NCI-H1417 (cell line): ENCODE measurements at places on chromosomes 5 and 9.

- DNase-seq = no peak
Observed at GRCh38 chr5:59102437-59102836, 519.6 kb downstream of the RAB3C start.

DNA sequence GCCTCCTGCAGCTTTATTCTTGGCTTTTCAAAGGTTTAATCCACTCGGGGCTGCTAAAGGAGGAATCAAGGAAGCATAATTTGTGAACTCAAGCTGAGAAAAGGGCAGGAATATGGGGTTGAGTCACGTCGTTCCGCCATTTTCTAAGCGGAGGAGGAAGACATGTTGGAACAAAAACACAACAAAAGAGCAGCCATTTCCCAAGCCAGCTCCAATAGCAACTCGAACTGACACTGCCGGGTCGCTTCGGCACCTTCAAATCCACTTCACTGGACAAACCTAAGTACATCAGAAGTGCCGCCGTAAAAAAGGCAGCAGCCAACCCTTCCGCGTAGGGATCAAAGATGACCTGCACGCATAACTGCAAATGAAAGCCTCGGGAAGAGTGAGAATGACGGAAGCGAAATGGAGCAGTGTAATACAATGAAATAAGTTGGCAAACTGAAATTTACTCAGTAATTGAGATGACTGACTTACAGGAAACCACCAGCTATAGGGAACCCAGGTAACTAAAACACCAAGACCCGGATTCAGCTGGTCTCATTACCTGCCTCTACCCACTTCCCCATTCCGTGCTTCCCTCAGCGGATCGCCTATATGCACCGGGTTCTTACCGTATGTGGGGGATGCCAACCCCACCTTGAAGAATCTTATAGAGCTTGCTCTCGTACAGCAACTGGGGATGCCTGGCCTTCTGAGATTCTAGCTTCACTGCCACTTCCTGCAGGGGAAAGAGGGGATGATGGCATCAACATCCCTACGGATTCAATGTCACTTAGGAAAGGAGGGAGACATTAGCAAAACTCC lies 1.6 kb downstream of the CSNK1A1 start:
- peak; percentile 64 for DNase-seq

DNA sequence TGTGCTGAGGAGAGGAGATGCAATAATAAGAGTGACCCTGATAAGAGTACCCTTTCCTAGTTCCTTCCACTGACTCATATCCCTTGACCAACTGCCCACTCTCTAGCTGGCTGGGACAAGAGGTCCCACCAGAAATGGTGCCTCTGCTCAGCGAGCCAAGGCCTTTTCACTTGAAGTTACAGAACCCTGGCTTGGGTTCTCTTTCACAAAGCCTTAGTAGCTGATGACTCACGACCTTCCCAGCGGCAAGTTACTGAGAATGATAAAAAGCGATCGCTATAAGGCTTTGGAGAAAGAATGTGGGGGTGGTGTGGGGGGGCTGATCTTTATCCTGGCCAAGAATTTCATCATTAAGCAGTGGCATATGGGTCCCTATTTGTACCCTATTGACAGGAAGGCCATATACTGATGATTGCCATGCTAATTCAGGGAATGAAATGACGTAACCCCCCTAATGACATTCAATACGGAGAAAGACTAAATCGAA lies 90.3 kb downstream of the FBXO38 start:
- no peak for DNase-seq

- peak; percentile 43 for DNase-seq
Observed at GRCh38 chr5:127492854-127493738, 24.3 kb upstream of the PRRC1 start.

DNA sequence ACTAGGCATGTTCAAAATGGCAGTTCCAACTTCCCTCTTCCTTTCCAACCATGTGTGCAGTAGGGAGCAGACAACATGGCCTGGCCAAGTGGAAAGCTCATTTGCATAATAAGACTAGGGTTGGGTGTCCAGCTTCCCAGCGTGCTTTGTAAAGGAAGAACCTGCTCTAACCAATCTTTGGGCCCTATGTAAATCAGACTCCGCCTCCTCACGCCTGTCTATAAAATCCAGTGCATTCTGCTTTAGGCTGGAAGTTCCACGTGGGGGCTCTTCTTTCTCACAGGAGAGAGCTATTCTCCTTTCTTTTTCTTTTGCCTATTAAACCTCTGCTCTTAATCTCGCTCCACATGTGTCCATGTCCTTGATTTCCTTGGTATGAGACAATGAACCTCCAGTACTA lies 83.4 kb downstream of the GCNT1 start:
- no peak for DNase-seq

DNA sequence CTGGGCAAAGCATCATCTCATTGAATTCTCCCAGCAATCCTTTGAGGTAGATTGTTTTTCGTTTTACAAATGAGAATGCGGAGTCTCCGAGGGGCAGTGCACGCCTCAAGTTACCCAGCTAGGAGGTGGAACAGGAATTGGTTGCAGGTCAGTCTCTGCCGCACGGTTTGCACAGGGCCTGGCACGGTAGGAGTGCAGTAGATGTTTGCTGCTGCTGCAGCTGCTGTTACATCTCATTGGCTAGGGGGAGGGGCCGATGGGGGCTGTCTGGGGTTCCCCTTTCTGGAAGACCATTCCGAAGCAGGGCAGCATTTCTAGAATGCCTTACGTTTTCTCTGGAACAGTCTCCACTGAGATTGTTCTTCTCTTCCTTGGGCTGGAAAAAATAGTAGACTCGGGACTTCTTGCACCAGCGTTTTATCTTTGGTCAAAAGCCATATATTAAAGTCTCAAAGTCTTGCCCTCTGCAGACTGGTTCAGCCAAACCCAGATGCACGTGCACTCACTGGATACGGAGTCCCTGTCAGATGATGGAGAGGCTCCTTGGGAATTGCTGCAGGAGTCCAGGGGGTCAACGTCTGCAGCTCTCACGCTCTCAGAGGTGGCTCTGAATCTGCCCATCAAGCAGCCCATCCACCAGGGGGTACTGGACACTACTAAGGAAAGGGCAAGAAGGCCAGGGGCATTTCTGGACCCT lies 1.2 kb downstream of the USP20 start:
- peak; percentile 40 for DNase-seq

DNA sequence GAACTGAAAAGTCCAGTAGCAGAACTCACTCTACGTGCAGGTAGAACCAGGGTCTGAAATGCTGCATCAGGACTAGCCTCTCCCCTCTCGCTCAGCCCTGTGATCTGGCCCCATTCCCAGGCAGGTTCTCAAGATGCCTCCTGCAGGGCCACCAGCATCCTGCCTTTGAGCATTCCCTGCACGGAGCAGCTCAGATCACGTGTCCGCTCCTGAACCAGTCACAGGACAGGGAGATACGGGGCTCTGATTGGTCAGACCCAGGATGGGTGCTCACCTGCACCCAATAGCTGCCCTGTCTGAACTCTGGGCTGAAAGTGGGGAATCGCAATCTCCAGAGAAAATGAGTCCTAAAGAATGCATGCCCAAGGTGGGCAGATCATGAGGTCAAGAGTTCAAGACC lies 50.8 kb downstream of the NEURL1B start:
- no peak for DNase-seq

DNA sequence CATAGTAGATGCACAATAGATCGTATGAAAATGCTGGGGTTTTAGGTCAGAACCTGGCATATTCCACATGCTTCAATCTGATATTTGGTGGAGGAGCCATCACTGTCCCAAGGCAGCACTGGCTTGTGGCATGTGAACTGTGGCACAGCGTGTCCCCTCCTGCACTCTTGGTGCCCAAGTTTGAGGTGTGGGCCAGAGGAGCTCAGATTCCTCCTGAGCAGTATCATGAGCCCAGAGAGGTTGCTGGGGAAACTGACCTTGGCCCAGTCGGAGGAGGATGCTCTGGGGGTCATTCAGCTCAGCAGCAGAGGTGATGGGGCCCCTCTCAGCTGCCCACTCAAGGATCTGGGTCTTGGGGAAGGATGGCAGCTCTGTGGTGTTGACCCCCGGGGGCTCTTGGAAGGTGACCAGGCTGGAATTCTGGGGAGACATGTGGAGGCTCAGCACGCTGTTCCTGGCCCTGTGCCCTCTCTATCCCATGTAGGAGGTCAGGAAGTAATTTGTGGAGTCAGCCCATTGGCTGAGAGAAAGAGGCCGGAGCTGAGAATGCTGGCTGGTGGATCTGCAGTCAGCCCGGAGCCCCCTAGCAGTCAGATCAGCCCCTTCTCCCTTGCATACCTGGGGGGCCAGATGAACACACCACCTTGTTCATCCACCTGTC lies 23.7 kb downstream of the FPGS start:
- no peak for DNase-seq

DNA sequence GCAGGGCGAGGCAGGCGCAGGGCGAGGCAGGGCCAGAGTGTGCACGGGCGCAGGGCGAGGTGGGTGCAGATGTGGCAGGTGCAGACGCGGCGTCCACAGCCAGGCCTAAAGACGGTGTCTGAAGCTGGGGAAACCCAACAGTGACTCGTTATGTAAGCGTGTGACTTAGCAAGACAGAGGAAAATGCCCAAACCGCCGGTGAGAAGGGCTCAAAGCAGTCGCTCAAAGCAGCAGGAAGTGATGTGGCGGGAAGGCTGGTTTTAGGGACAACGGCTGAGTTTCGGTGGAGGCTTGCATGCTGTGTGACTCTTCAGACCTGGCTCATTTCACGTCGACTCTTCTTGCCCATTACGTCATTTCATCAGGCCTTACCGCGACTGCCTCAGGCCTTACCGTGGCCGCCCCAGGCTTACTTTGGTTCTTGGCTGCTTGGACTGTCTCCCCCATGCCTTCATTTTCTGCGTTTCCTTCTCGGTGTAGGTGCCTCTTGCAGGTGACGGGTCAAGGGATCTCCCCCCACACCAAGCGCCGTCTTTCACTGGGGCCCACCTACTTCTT lies 50.5 kb upstream of the EXOC3 start:
- DNase-seq = peak; percentile 21

DNA sequence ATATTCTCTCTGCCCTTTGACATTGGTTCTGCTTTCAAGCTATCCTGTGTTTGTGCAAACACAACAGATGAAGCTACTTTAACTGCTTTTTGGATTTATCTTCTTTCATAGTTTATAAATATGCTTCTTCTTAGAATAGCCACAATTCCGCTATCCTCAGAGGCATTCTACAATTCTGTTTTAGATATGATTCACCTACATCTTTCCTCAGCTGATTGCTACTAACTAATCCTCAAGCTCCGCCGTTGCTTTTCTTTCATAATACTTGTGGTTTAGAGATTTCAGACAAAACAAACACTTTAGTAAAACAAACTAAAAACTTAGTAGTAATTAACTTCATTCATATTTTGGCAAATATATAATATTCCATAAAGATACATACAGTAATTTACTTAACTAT lies 52.5 kb downstream of the ECPAS start:
- DNase-seq = no peak

DNA sequence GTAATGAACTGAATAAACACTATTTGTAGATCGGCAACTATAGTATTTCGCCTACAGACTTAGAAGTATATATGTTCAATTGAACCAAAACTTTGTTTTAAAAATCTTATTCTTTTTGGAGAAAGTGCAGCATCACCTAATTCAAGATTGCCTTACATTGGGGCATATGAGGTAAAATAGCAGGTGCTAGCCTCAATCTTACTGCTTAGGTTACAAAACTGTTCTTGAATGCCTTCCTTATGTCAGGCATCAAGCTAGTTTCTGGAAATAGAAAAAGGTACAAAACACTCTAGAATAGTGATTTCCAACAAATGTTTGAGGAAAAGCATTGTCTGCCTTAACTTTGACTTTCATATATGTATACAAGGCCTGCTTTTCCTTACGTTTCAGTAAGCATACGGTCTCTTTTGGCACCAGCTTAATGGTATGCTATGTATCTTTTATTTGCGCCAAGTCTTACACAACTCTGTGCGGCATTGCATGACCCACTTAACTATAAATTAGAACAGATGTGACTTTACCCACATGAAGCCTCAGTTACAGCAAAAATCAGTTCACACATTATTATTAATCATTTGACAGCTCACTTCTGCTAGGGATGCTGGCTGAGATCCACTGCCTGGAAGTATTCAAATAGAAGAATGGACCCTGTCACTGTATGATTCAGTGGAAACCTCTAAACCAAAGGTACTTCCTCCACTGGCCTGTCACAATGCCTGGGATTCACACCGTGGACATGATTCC lies 174.1 kb downstream of the PRELID2 start:
- DNase-seq = no peak

DNA sequence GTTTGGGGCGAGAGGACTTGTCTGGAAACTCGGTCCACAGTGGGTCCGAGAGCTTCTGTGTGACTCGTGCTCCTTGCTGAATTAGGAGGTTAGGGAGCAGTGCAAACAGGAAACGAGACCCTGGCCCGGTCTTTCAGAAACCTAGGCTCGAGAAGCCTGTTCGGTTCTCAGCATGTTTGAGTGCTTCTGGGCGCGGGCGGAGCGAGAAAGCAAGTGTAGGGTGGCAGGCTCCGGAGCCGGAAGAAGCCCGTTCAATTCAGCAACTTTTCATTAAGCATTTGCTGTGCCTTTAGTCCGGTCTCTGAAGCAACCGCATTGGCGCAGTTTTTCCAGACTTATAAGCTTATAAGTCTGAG lies 547 bp downstream of the CLTA start:
- DNase-seq = peak; percentile 5

DNA sequence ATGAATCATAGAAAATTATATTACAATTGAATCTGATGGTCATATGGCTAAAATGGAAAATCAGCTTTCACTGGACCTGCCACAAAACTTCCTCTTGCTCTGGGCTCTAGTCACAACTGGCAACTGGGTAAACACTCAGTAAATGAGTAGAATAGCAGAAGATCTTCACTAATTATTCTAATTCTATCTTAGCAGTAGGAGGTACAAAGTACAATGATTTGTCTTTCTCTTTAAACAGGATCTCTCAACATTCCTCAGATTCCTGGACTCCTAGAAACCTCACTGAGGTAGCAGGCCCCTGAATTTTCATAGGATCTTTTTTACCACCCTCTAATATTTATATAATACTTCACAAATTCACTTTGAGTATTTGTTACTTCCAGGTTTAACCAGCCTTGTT lies 239.9 kb upstream of the SMARCA2 start:
- DNase-seq = no peak

- no peak for DNase-seq
Observed at GRCh38 chr5:67170767-67171166, 25.8 kb downstream of the CD180 start.
